Glomerular endothelial cell (primary cell): ENCODE measurements at places on chromosomes 7 and 10. TPM values are rescaled to one million over a fixed set of nuclear protein-coding genes. Genes with fewer than 3 reads are reported as not detected.

GRCh38 chr10:22103701-22104470 lies 100.4 kb upstream of the DNAJC1 start:
- no peak for DNase-seq

DNA sequence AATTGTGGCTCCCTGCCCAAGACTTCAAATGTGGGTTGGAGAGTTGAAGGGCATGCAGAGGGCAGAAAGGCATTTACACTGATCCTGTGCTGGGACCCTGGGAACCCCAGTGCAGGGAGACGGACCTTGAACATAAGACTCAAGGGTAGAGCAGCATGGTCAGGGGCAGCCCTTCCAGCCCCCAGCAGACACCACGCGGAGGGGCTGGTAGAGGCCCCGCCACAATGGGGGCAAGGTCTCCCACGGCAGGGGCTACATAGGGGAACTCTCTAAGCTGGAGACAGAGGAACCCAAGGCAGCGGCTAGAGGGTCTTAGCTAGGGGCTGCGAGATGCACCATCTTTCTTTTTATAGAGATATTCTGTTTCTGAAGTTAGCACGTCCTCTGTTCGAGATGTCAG lies 45.2 kb upstream of the EBF3 start:
- no peak for DNase-seq

GRCh38 chr7:139889186-139889871 lies 60.3 kb downstream of the TBXAS1 start:
- no peak for DNase-seq

Gene ZCWPW1
- total RNA-seq, result 0.78 and 4.5 TPM in 2 replicates

DNA sequence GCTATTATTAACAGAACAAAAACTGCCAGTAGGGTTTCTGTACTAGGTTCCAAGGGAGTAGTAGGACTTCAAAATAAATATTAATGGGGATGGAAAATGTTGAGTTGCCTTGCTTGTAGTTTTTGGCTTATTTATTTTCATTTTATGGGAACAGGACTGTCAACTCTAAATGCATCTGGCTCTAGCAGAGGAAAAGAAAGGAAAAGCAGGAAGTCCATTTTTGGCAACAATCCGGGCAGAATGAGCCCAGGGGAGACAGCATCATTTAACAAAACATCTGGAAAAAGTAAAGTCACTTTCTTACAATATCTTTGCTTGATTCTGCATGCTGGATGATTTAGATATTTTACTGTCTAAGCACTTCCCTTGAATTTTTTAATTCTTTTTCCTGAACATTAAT lies 69.4 kb downstream of the NOC3L start:
- DNase-seq, result no peak

GRCh38 chr10:87635498-87636312 lies 24.0 kb upstream of the PAPSS2 start:
- peak; percentile 57 for DNase-seq

GRCh38 chr7:95917634-95918033 lies 145.3 kb downstream of the DYNC1I1 start:
- DNase-seq, result no peak

GRCh38 chr7:138125598-138126111 lies 49.4 kb downstream of the AKR1D1 start:
- no peak for DNase-seq

GRCh38 chr10:78511324-78512204 lies 477.9 kb downstream of the RPS24 start:
- no peak for DNase-seq

- peak; percentile 52 for DNase-seq
Measured at GRCh38 chr7:65798111-65799075, 74.5 kb upstream of the VKORC1L1 start.

DNA sequence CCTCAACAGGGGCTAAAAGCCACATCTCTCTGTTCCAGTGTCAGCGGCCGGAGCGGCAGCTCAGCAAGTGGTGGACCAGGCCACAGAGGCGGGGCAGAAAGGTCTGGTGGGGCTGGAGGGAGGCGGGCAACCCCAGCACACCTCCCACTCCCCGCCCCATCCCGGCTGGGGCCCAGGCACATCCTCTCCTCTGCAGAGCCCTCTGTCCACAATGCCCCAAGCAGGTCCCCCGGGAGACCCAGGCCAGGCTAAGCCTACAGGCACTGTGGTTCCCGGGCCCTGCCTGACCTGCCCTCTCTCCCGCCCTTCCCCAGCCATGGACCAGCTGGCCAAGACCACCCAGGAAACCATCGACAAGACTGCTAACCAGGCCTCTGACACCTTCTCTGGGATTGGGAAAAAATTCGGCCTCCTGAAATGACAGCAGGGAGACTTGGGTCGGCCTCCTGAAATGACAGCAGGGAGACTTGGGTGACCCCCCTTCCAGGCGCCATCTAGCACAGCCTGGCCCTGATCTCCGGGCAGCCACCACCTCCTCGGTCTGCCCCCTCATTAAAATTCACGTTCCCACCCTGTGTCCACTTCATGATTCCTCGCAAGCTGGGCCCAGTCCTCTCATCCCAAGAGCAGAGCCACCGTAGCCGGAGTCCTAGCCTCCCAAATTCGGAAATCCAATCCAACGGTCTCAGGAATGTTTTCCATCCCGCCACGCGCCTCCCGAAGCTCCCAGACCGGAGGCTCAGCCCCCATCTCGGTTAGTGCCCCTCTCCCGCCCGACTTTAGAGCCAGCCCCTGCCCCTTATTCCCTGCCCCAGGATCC lies 2.1 kb downstream of the ADIRF start:
- no peak for DNase-seq

GRCh38 chr7:114718861-114719260 lies 203.0 kb upstream of the MDFIC start:
- DNase-seq, result no peak

GRCh38 chr7:1697499-1698125 lies 27.5 kb downstream of the ELFN1 start:
- no peak for DNase-seq

Gene SYT15
- total RNA-seq, result 0.29 TPM in 1 of 2 replicates, not detected in the other

DNA sequence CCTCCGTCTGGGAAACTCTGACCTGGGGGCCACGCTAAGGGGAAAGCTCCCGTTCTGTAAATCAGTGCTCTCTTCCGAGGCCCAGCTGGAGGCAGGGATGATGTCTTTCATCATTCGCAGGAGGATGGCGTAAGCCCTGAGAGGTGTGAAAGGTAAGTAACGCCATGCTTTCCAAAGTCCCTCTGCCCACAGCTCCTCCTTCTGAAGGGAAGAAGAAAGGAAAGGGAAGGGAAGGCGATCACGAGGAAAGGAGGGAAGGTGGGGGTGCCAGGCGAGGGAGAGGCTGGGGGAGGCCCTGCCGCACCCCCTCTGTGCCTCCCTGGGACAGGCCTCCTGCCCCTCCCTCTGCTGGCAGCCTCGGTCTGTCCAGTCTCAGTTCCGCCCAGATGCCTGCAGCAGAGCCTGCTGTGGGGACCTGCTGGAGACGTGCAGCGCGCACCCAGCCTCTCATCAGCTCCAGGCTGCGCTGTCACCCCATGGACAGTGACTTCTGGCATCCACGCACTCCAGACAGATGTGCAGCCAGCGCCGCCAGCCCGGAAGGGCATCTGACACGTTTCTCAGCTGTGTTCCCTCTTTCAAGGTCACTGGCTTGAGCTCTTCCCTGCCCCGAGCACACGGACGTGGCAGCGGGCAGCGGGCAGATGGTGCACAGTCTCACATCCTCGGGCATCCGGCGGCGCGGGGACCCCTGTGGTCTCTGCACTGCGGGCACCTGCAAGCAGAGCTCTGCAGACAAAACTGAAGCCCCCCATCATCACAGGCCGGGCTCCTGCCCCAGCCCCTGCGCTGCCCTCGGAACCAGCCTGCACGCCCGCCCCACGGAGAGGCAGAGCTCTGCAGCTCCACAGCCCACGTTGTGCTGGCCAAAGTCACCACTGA lies 60.6 kb downstream of the INSIG1 start:
- no peak for DNase-seq

Gene ATE1
- total RNA-seq, result 18.8 and 21.9 TPM in 2 replicates
